ENCODE measurements at places on chromosomes 11 and 22.

DNA sequence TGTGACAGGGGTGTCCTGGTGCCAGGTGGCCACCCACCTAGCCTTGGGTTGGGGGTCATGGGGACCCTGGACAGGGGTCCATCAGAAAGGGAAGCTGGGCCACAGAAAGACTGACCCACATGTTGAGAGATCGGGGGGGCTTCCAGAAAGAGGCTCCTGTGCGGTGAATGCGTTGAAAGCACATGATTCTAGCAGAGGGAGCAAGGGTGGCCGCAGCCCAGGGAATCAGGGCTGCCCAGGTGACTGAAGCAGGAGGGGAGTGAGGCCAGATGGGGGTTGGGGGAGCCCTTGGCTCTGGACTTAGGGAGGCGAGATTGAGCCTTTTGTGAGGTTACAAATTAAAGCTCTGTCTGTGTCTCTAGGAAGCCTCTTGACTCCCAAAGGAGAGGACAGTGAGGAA, 80.7 kb downstream of the MORC2 start:
- no peak for DNase-seq

- no peak for DNase-seq
Observed at GRCh38 chr11:15720460-15720859, 605.7 kb downstream of the INSC start.

- DNase-seq, result peak; percentile 70
Observed at GRCh38 chr11:60777572-60777971, 7.6 kb upstream of the MS4A10 start.

- peak; percentile 49 for DNase-seq
Observed at GRCh38 chr11:66868726-66869566, 12.1 kb downstream of the LRFN4 start.

DNA sequence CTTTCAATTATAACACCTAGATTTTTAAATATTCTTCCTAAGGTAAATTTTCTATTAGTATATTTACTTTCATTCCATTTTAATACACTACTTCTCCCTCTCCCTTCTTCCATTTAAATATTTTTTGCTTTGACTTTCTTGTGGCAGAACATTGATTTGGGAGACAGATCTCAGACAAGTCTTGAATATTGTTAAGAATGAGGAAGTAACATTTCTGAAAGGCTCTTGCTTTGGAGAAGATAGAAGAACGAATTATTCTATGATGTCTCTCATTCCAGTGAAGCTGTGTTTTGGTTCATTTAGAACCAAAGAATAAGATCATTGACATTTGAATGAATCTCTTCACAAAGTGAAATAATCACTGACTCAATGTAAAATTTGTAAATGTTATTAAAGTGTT, 2.4 kb downstream of the IPO7 start:
- DNase-seq, result no peak

DNA sequence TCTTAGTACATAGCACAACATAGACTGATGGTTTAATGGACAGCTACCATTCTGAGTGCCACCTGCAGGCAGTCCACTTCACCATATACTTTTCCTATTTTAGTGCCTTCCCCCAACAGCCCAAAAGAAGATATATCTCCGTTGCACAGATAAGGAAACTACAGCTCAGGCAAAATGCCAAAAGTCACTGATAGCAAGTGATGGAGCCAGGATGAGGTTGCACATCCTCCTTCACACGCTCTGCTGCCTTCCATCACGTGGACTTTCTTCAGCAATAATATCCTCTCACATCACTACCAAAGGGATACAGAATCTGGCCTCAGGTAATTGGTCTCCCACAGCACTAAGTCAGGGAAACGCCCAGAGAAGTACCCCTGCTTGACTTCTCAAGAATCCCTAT, 7.5 kb downstream of the TCF20 start:
- DNase-seq, result no peak

DNA sequence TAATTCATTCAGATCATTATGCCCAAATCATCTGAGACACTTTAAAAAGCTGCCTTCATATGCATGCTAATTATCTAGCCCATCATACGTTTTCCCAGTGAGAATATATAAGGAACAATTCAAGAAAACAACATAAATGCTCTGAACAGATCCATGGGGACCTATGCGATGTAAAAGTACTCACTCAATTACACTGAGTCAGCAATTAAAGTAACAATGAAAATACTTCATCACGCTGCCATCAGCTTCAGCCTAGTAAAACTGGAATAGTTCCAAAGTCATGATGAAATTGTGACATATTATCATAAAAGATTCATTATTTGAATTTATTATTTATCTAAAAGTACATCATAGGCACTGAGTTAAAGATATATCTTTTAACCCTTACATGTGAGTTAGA, 3.7 kb upstream of the OR8K5 start:
- no peak for DNase-seq

Data from kidney tubule cell (primary cell).